NCI-H1417 (cell line): ENCODE measurements at places on chromosomes 5 and 9.
A peak's percentile ranks its signal among the peaks of the same experiment; 100 is the strongest.

DNA sequence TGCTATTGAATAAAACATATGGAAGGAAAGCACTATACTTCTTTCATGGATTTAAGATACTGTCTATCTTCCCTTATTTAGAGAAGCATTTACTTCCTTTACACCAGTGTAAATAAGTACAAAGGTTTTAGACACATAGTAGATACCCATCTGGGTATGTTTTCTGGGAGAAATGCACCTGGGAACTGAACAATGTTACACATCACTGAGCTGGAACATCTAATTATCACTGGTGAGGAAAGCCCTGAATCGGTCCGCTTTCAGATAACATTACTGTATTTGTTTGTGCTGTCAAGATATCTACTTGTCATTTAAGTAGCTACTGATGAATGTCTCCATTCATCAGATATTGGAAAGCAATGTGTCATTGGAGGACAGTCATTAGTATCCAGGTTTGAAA is 964.7 kb upstream of the PTPRD start:
- DNase-seq: peak; percentile 50

- DNase-seq: no peak
Measured at GRCh38 chr9:95488954-95489353, 27.8 kb downstream of the PTCH1 start.

DNA sequence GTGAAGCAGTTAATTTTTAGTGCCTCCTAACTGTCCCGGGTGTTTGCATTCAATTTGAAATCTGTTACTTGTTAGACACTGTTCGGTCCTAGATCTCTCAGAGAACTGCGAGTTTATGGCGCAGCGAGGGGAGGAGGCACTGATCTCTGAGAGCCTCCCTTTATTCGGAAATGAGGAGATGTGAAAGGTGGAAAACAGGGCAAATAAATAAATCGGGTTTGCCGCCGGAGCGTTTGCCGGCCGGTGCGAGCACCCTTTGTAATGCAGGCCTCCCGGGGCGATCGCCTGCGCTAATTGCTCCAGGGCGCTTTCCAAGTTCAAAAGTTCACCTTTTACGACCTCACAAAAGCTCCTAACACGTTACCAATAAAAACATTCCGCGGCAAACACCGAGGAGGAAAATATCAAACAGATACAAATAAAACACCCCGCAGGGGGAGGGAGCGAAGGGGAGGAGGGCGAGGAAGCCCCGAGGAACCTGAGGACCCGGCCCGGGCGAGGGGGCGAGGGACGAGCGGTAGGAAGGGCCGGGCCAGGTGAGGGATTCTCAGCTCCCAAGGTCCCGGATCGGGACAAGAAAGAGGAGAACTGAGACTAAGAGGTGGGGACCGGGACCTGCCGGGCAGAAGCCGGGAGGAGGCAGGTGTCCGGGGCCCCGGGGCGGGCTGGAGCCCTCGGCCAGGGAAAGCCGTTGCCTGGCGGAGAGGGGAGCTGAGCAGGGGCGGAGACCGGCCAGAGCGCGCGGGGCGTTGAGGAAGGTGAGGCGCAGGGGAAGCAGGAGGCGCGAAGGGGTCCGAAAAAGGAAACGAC is 1.4 kb downstream of the NR6A1 start:
- DNase-seq: no peak

DNA sequence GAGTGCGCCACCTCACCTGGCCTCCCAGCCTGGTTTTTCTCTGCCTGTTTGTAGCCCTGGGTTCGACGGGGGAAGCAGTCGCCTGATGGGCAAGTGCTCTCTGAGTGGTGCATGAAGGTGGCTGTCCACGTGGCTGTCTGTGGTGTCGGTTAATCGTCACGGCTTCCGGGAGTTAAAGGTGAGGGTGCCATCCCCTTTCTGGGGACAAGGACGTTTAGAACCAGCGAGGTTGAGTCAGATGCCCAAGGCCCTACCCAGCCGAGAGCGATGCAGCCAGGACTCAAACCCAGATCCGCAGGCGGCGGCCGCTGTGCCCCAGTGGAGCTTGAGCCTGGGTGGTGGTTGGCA is 47.7 kb downstream of the RXRA start:
- DNase-seq: no peak

GRCh38 chr5:32308946-32309345 is 3.8 kb downstream of the MTMR12 start:
- DNase-seq: no peak
